ENCODE measurements at places on chromosomes 5 and 9.

DNA sequence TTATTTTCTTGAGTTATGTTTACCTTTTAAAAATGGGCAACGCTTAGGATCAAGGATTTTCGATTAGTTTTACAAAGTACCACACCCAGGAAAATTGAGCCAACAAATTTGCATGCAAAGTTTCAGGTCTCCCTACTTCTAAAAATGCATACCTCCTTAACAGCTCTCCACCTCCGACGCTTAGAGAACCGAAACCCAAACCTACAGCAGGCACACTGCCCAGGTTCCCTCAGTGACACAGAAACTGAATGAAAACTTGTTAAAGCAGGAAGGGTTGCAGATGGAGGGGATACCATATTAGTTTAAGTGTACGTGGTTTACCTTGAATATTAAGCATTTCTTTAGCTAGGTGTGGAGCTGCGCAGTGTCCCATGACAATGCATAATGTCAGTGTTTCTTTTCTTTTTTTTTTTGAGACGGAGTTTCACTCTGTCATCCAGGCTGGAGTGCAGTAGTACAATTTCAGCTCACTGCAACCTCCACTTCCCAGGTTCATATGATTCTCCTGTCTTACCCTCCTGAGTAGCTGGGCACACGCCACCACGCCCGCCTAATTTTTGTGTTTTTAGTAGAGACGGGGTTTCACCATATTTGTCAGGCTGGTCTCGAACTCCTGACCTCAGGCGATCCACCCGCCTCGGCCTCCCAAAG, 1.6 kb upstream of the SUB1 start:
- no peak for DNase-seq

DNA sequence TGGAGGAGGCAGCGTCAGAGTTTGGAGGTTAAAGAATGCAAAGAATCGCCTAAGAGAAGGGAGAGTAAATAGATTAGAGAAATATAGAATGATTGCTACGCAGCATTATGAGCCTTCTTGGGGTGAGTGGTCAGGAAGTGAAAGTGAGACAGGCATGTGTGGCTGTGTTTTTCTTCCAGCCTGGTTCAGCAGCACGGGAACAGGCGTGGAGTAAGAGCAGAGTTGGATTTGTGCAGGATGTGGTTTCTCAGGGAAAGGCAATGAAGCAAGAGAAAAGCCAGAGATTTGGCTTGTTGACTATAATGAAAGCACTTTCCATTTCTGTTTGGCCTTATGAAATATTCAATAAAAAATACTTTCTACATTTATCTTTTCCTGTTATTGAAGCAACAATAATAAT, 34.3 kb upstream of the FRMD3 start:
- peak; percentile 5 for DNase-seq

- DNase-seq = peak; percentile 31
Observed at GRCh38 chr9:8655071-8655470, 855.5 kb upstream of the DMAC1 start.

DNA sequence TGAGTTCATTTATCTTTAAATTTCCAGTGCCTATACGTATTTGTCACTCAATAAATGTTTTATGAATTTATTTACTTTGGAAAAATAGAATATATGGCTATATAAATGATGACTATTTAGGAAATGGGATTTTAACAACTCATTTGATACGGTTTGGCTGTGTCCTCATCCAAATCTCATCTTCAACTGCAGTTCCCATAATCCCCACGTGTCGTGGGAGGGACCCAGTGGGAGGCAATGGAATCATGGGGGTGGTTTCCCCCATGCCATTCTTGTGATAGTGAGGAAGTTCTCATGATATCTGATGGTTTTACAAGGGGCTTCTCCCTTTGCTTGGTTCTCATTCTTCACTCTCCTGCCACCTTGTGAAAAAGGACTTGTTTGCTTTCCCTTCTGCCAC, 187.6 kb upstream of the EFNA5 start:
- DNase-seq = no peak

GRCh38 chr5:109567374-109568044, 122.2 kb upstream of the MAN2A1 start:
- DNase-seq = no peak

DNA sequence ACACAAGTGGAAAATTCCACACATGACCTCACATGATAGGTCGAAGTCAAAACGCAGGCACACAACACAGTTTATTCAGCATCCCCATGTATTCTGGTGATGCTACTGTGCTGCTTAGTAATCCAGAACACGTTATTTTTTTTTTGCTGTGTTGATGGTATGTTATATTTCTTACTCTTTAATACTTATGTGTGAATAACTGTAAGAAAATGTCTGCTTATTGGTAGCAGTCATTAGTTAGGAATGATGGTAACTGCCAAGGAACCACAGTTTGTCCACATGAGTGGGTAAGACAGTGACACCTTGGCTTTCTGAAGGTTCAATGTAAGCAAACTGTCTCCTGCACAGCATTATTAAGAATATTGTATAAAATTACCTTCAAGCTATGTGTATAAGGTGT, 107.7 kb upstream of the DAPK1 start:
- DNase-seq = no peak

GRCh38 chr5:40634154-40634553, 45.6 kb upstream of the PTGER4 start:
- DNase-seq = no peak

DNA sequence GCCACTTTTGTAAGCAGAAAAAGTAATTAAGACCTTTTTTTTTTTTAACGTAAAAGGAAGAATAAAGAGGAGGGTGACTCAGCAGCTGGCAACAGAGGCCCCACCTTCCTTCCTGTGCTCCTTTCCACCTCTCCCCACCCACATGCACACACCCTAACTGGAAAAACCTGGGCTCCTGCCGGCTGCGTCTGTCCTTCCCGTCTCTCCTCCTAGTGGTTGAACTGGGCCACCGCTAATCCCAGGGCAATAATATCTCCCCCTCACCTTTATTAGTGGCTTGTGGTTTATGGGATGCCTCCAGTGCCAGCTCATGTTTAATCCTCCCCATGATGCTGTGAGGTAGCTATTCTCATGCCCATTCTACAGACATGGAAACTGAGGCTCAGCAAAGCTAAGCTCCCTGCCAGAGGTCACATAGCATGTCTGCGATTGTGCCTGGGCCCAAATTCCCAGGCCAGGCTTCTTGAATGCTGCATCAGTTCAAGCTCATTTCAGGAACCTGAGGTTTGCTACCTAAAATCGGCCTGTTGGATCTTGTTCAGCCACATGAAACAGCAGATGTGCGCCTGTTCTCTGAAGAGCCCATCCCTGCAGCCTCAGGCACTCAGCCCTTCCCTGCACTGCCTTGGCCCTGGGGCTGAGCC, 60.9 kb upstream of the IL17B start:
- DNase-seq = peak; percentile 54

DNA sequence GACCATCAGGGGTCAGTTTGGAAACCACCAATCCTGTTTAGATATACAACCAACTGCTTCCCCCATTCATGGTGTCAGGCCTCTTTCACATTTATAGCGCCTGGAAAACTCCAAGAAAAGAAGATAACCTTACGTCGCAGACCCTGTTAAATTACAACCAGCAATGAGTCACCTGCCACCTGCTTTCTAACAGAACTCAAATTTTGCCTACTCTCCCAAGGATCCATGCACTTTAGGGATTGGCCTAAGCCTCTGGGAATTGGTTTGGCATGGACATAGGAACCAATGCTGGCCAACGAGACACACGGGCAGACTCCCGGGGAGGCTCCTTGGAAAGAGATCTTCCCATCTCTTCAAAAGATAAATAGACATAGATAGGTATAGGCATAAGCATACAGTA, 87.0 kb downstream of the FEM1C start:
- no peak for DNase-seq

- DNase-seq = peak; percentile 41
Observed at GRCh38 chr5:32964261-32964660, 253.1 kb downstream of the NPR3 start.

DNA sequence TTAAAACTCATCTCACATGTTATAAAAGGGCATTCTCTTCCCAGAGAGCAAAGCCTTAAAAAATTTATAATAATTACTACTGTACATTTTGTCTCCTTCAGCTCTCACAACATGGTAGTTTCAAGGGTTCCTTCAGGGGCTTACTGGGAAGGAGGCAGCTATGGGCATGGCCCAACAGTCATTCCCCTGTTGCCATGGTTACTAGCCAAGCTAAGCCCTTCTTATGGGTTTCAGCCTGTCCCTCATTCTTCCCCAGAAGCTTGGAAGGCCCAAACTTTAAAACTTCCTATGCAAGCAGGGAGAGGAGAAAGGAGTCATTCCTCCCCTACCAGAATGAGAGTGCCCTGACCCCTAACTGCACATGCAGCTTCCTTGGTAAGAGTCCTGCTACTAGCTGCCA, 82.2 kb upstream of the CNTLN start:
- DNase-seq = no peak

DNA sequence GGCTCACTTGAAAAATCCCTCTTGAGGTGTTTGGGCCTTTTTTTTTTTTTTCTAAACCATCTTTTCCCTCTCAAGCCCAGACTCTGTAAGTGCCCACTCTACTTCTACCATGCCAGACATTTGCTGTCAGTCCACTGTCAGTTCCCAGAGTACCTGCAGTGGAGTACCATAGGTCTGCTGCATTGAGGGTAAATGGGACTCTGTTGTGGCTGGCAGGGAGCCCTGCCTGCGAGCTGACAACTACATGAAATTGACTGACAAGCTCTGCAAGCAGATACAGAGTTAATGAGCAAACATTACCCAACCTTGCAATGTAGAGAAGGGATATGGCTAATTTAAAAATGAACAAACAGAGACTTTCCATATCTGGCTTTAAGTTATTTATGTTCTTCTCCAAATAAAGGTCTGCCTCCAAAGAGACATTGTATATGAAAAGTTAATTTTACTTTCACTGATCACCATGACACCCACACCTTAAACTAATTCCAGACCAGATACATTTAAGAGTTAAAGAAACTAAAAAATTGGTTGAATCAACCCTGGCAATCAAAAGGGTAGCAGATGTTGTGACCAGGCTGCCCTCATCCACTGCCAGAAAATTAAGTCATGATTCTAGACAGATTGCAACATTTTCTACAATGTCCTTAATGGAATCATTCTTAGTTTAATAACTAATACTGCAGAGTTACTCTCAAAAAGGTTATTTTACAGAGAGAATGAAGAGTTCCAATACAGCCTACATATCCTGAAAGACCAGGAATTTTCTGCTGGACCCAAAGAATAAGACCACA, 100.4 kb upstream of the PAM start:
- DNase-seq = no peak

GRCh38 chr9:86977205-86977835, 30.0 kb upstream of the GAS1 start:
- DNase-seq = no peak

Data from hematopoietic multipotent progenitor cell treated with erythropoietin and hydrocortisone succinate and interleukin-3 and kit ligand, for 4 days (in vitro differentiated cells).